ENCODE measurements at places on chromosomes 11 and 22.

GRCh38 chr11:30045921-30046577, 29.2 kb upstream of the KCNA4 start:
- DNase-seq = no peak

DNA sequence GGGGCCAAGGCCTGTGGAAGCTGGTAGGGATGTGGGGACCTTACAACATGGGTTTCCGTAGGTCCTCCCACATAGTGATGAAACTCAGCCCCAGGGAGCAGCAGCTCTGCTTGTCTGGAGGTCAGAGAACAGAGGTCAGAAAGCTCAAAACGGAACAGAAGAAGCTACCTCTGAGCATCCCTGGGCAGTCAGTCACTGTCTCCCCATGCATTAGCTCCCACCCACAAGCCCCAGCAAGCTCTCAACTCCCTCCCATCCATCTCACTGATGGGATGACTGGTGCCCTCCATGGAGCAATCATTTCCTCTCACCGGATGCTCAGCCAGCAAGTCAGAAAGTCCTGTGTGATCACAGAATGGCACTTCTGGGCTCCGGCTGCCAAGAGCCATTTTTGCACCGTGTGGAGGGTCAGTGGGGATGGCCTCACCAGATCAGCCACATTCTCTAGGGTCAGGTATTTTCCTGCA, 1.9 kb downstream of the TPP1 start:
- DNase-seq = no peak

DNA sequence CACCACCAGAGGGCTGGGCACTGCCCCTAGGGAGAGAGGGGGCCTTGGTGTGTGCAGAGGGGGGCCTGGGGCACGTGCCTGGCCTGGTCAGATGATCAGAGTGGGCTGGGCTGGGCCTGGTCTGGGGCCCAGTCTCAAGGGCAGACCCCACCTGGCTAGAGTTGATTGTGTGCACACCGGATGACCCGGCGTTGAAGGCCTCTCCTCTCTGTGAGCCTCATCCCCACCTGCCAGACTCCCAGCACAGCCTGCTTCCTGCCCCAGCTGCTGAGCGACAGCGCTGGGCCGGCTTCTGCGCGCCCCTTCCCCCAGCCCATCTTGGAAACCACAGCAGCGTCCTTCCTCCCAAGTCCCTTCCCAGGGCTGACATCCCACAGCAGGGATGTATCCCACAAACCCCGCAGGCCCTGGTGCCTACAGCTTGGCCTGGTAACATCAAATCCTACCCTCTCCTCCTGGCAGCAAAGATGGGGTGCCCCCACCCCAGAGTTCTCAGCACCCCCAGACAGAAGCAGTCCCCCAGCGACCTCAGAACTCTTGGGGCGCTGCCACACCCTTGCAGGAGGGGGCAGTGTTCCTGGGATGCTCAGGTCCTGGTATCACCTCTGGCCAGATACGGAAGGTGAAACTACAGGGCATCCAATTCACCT, 11.0 kb upstream of the TSSC4 start:
- no peak for DNase-seq

GRCh38 chr11:103985041-103985440, 51.4 kb upstream of the DDI1 start:
- no peak for DNase-seq

DNA sequence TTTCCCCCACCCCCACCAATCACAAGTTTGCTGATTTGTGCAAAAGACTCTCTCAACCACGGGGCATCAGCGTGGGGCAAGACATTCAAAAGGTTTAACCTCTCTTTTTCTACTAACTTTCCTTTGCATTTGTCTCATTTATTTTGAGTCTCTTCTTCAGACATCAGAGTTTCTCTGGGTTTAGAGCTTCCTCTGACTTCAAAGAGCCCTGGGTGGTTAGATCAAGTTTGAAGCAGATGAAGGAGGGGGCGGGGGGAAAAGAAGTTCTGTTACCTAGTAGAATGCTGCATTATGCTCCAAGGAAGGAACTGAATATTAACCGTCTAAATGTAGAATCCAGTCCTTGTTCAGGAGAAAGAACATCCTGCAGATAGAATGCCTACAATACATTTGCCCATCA, 24.5 kb downstream of the GAS2 start:
- DNase-seq = no peak

- no peak for DNase-seq
Measured at GRCh38 chr22:28589102-28589750, 90.4 kb downstream of the TTC28 start.

DNA sequence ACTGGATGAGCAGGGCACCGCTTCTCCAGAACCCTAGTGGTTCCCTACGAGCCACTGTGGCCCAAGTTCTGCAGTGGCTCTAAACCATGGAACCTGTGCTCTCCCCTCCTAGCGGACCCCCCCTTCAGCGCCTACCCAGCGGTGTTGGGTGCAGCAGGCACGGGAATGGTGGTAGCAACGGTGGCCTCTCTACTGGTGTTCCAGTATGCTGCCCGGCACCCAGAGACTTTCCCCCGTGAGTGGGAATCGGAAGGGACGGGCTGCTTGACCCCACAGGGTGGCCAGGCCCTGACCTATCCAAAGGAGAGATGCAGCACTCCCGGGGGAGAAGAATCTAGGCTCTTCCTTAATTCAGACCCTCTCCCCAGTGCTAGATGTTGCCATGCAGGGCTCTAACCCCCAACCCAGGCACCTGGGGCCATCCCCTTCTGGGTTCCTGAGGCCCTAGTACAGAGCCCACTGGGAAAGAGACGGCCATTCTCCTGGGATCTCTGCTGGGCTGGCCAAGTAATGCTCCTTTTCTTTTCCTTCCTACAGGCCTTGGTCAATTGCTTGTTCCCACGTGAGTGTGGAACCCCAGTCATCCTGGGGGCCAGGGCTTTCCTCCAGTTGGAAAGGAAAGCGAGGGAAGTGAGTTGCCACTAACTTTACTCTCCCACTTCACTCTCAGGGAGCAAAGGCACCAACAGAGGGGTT, 9.2 kb downstream of the VSIG10L2 start:
- no peak for DNase-seq

GRCh38 chr11:89922195-89922660, at the start of gene TRIM49D1:
Gene TRIM49D1 (minus strand): TSS chr11:89922245. CDS start chr11:89917710, 4,535 bp downstream.
- DNase-seq = no peak

- DNase-seq = no peak
Measured at GRCh38 chr11:79331203-79331901, 109.5 kb downstream of the TENM4 start.

- no peak for DNase-seq
Measured at GRCh38 chr22:23709107-23709506, 18.3 kb downstream of the RGL4 start.

DNA sequence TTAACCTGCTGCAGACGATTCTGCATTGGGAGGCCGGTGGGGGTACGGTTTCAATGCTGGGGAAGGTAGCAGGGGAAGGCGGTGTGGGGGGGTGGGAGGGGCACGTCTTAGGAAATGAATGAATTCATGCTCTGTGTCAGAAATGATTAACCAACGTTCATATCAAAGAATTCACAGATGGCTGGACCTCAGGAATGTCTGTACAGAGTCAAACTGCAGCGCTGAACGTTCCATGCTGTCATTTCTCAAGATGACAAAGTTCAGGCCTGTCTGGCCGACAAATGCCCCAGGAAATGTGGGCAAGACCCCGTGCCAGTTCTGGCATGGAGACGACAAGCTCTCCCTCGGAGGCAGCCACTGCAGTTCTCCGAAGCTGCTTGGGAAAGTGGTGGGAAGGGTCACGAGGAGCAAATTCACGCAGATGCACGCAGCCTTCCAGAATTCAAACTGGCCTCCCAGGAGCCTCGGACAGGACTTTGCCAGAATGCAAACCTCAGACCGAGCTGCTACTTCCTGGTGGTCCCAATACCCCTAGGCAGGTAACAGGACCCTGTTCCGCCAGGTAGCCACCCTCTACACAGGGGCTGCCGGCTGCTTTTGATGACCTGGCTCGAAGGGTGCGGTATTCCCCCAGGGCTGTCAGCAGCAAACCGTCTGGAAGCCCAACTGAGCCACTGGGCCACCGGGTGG, 81.5 kb downstream of the TRMU start:
- DNase-seq = no peak

DNA sequence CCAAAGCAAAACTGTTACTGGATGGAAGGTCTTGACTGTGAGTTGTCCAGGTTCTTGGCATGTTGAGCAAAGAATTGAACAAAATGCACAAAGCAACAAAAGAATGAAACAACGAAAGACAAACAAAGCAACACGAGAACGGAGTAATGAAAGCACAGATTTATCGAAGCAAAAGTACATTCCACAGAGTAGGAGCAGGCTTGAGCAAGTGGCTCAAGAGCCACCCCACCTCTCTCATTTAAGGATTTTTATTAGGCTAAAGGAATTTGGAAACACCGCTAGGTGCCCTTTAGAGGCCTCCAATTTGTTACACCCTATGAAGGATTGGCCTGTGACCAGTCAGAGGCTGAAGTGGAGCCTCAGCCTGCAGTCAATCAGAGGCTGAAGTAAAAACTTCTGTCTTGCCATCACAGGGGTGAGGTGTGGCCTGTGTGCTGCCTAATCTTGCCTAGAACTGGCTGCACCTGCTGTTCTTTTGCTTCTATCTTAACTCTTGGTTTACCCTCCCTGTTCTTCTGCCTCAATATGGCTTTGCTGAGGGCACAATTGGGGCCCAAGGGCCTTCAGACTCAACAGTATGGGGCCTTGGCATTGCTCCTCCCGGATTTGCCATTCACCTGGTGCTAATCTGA, 59.4 kb upstream of the FTH1 start:
- DNase-seq = no peak

DNA sequence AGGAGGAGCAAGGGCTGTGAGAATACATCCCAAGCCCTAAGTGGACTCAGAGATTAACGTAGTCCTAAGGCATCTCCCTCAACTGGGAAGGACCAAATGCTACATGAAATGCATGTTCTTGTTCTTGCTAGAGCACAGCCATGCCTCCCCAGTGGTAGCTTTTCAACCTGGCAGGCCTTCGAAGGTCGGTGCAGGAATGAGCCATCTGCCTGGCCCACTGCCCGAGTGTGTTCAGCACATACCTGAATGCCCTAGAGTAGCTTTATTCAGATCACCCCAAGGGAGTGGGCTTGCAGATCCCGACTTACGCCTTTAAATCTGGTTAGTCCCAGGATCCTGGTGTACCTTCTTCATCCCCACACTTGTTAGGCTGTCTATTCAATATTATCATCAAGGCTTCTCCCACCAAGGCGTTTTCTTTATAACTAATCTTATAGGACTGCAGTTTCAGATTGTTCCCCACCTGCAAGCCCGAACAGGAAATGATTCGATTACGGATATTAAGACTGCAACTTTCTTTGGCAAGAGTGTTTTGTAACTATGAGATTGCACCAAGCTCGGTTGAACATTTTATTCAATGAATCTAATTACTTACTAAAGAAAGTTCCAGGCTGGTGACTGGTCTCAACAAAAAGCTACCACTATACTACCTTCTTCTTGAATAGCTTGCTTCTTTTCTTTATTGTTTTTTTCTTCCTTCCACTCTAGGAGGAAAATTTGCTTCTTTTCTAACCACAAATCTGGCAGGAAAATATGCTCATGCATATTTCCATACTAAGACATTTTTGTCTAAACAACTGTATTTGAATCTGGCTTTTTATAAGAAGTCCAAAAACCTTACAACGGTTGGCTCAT, 115.6 kb downstream of the SGSM3 start:
- DNase-seq = no peak

- no peak for DNase-seq
Measured at GRCh38 chr11:8002676-8003075, 15.5 kb downstream of the EIF3F start.

- DNase-seq = no peak
Measured at GRCh38 chr11:1370186-1371025, 19.3 kb upstream of the BRSK2 start.

- no peak for DNase-seq
Measured at GRCh38 chr11:64624883-64625481, 34.0 kb downstream of the SLC22A12 start.

- DNase-seq = no peak
Measured at GRCh38 chr11:12159351-12160099, 49.1 kb downstream of the MICAL2 start.

GRCh38 chr22:19869497-19870152, 15.0 kb upstream of the GNB1L start:
- DNase-seq = no peak

GRCh38 chr22:22386602-22387385, 121.7 kb downstream of the ZNF280B start:
- no peak for DNase-seq

GRCh38 chr22:24953384-24954113, 1.0 kb downstream of the KIAA1671 start:
- no peak for DNase-seq

DNA sequence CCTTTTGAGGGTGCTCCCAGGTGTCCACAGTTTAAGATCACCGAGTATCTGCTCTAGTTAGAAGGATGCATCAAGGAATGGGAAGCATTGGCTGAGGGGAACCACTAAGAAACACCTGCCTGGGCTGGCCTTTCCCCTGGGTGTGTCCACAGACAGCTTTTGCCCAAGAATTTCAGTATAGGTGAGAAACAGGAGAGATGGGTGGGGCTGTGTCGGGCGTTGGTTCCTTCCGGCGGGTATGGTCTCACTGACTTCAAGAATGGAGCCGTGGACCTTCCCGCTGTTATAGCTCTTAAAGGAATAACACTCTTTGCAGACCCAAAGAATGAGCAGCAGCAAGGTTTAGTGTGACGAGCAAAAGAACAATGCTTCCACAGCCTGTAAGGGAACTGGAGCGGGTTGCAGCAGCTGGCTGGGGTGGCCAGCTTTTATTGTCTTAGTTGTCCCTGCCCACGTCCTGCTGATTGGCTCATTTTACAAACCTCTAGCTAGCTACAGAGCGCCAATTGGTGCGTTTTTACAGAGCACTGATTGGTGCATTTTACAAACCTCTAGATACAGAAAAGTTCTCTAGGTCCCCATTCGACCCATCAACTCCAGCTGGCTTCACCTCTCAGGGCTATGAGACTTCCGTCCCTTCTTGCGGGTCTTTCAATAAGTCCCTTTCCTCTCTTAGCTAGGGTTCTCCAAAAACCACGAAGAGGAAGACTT, 2.4 kb downstream of the FADS1 start:
- DNase-seq = peak; percentile 27

DNA sequence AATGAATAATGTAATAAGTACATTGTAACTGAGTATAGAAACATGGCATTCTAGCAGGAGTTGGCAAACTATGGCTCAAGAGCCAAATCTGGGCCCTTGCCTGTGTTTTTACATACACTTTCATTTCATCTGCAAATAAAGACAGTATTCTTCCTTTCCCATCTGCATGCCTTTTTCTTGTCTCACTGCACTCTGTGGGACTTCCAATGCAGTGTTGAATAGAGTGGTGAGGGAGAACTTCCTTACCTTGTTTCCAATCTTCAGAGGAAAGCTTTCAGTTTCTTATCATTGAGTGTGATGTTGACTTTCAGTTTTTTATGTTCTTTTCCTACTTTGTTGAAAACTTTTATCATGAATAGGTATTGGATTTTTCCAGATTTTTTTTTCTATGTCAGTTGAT, 82.1 kb downstream of the USP47 start:
- DNase-seq = no peak

DNA sequence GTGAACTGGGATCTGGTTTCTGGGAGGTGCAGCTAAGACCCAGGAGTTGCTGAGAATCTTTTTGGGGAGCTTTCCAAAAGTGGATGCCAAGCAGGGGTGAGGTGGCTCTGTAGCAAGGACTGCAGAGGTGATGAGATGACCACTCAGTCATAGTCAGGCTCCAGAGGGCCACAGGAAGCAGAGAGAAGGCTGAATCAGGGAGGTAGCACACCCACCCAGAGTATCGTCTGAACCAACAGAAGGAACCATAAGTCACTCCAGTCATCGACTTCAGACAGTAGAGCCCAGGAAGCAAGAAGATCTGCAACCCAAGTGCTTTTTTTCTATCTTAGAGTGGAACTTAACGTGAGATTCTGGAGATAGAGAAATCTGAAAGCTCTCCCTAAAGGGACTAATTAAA, 335.7 kb upstream of the MPPED2 start:
- DNase-seq = no peak
